ENCODE measurements at places on chromosomes 2 and 18.

DNA sequence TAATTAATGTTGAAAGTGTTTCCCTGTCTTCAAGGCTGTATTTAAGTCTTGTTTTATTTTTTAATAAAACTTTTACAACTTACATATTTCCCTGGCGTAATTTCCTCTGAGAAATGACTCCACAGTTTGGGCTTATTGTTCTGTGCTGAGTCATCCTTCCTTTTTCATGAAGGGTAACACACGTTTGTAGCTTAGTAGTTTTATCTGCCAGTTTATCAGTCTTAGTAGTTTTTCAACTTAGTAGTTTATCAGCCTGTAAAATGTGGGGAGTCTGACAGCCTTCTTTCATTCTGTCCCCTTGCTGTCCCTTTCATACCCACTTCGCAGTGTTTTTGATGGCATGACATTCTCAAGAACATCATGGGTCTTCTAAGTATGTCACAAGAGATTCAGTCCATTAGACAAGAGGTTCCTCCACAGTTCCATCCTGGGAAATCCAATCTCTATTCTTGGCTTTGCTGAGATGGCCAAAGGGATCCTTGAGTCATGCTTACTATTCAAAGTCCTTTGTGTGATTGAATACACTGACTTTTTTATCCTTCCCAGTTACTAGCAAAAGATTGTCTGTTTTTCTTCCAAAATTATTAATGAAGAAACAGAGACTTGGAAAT, 60.0 kb upstream of the SGPP2 start:
- DNase-seq, result no peak

DNA sequence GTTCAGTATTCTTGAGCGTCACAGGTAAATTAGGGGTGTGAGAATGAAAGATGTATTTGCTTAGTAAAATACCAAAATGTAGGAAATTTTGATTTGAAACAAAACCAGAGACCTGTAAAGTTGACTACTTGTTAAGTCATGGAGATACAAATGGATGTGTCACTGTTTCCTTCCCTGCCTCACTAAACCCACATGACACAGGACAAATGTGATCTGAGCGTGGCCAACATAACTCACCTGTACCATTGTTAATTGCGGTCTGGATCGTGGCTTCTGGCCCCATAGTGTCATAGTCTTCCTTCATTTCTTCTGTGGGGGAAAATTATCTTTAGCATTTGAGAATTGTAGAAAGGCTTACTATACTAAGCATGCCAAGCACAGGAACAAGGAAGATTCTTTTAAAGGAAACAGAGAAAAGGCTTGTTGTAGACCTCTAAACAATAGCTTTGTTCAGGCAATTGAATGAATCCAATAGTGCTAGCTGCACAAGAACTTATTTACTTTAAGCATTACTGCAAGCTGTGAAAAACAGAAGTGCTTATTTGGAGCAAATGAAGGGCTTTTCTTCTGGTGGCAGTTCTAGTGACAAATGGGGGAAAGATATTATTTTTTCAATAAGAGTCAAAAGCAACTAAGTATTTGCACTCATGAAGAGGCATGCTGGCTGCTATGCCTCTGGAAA, 95.2 kb downstream of the ZEB2 start:
- DNase-seq, result no peak

DNA sequence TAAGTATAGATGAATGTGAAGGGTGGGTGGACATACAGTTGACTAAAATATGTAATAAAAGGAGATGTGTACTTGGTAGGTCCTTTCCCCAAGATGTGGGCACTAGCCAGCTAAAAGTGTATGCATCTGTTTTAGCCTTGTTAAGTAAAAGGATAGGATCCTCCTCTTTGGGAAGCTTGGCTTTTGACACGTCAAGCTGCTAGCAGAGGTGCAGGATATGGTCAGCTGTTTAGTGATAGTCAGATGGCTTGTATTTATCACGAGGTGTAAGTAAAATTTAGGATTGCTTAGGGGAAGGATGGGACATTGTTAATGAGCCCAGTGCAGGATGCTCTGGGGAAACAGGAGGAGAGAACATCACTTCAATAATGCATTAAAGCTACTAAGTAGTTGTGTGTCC, 1.5 kb downstream of the MFSD6 start:
- no peak for DNase-seq

GRCh38 chr2:232376260-232376659, 2.3 kb upstream of the ALPP start:
- no peak for DNase-seq

DNA sequence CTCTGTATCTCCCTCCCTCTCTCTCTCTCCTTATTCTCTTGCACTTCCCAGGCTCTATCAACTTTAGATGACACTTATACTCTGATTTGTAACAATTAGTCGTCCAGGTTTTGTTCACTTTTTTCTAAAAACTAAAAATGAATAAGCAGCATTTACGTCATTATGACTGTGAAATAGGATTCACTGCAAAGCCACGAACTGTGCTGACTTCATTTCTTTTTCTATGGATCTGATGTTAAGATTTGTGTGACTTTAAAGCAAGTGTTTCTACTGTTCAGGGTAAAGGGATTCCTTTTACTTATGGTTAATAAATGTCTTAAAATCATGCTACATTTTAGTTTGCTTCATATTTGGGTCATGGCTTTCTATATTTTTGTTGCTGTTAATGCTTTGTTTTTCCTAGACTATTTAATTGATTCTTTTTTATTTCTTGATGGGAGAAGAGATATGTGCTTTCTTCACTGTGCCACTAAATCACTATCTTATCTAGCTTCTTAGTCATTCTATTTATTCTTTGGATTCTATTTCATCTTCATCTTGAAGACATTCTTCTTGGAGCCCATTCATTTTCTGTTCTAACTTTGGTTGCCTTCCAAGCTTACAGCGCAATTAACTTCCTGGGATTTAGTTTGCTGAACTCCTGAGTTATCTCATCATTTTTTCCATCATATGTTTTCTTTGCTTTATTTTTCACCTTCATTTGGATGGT, 480.4 kb upstream of the TRIB2 start:
- no peak for DNase-seq

DNA sequence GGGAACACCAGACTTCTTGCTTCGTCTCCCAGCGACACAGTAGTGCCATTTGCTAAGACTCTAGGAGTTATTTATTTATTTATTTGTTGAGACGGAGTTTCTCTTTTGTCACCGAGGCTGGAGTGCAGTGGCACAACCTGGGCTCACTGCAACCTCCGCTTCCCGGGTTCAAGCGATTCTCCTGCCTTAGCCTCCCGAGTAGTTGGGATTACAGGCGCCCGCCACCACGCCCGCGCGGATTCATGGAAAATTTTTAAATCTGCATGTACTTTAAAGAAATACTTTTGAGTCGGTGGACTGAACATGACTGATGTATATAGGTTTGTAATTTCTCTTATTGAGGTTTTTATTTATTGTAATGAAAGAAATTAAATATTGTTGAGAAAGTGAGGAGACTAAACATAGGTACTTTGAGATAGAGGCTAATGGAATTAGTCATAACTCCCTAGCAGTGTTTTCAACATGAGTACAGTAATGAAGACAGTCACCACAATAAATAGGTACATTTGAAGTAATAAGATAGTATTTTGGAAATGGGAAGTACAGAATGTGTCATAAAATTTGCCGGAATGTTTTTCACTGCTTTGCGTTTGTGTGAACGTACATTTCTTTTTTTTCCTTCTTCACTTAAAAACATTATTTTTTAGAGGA, 983 bp downstream of the MTX2 start:
- DNase-seq, result no peak

DNA sequence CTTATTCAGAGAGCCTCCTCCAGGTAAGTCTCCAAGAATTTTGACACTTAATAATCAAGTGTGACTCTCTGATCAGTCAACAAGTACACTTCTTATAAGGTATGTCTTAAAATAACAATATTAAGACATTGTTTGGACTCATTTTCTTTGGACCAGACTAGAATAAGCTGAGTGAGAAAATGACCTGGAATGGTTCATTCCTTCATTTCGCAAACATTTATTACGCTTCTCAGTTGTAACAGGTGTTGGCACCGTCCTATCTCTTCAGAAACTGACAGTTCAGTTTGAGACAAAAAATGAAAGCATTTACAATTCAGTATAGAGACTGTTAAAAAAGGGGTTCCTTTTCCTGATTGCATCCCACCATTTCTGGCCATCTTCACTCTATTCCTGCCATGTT, 46.6 kb downstream of the TSPYL6 start:
- DNase-seq, result no peak

- no peak for DNase-seq
Measured at GRCh38 chr2:30608643-30609042, 161.6 kb downstream of the LCLAT1 start.

DNA sequence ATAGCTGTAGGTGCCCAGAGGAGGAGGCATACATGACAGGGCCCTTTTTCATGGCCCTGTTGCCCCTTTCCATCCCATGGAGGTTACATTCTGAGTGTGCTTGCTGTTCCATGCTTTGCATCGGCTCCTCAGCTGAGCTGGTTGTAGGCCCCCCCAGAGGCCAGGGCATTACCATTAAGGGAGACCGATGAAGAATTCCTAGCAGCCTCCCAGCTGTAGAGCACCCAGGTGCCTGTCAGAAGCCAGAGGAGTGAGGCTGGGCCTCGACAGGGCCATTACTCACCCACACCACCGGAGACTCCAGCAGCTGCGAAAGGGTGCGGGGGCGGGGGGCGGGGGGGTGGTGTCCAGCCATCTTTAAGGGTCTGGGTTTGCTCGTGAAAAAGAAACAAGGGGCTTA, 72.2 kb downstream of the GALNT14 start:
- DNase-seq, result no peak

DNA sequence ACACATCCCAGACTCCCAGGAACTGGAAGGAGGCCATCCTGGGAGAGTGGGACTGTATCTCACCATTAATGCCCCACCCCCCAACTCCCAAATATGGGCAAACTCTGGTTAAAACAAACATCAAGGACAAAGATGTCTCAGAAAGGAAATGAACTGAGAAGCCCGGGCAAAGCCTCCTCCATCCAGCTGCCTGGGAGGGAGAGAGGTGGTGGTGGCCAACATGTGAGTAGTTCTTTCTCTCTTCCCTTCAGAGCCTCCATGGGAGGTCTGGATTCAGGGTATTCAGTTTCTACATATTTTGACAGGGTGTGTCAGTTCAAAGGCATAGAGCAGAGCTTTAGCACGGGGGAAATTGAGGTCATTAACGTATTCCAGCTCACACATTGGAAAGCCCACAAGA, 57.5 kb downstream of the CXCR4 start:
- no peak for DNase-seq

GRCh38 chr18:49072940-49073339, 122.2 kb upstream of the SMAD7 start:
- no peak for DNase-seq

DNA sequence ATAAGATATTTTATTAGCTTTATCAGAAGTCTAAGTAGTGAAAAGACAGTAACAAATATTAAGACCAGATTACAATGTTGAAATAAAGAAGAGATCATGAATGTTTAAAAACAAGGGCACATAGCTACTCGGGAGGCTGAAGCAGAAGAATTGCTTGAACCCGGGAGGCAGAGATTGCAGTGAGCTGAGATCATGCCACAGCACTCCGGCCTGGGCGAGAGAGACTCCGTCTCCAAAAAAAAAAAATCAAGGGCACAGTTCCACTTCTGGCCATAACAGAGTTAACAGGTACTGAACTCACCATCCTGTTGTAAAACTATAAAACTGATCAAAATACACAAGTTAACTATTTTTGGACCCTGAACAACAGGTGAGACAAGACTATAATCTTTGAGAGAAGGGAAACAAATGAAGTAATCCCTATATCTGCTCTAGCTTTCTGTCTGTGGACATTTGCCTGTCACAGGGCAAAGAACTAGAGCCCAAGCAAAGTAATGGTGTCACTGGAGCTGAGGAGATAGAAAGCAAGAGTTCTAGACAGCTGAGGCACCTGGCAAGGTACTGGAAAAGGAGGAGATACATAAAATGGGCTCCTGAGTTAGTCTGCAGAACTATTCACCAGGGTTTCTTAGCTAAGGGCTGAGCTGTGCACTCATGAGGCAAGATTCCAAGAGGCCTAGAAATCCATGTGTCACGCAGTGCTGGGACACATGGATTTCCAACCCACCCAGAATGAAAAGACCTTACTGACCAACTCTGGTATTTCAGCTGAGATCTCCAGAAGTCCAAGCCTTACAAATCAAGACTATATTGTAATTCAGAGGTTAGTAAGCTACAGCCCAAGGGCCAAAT, 15.2 kb downstream of the MMADHC start:
- DNase-seq, result no peak

GRCh38 chr2:40004336-40004735, 225.3 kb upstream of the THUMPD2 start:
- DNase-seq, result no peak

DNA sequence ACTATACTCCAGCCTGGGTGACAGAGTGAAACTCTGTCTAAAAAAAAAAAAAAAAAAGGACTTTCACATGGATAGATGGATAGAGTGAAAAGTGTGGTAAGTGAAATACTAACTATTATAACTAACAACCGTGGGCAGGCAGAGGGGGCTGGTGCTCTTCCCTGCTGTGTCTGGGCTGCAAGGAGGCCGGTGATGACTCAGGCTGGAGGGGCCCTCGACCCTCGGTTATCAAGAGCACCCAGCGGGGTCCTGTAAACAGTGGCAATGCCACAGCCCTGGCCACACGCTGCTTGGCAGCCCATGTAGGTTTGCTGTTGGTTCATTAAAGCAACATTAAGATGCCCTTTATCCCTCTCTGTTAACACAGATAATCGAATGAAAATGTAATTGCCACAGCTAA, 184.8 kb upstream of the RAB12 start:
- DNase-seq, result no peak

- no peak for DNase-seq
Measured at GRCh38 chr2:60936757-60937156, 55.4 kb downstream of the REL start.

DNA sequence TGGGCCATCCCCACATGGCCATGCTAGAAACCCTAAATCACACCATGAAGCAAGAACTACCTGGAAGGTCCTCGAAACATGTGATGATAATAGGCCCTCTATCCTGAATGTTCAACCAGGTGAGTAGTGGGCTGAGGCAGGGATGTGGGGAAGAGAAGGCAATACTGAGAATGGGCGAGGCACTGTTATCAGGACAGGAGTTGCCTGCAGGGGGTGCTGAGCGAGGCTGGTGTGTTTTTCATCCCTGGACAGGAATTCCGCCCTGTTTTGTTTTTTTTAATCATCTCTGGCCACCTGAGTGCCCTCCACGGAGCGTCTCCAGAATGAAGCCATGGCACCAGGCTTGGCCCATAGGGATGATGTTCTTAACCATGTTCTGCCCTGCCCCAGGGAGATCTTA, 103.0 kb upstream of the SOX11 start:
- no peak for DNase-seq

DNA sequence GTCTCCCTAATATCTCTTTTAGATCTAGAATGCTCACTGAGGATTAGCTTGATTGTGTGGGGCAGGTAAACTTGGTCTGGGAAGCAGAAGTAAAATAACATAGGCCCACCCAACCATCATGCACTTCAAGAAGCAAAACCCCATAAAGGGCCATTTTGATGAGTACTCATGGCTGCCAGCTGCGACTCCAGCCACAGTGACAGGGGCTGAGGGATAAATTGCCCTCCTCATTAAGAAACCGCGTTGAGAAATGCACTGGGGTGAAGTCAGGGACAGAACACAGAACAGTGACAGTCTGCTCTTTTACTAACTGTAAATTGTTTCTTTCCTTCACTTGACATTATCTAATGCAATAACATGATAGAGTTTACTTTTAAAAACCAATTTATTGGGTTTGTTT, 60.2 kb downstream of the RND3 start:
- no peak for DNase-seq

GRCh38 chr2:237509151-237509550, 22.1 kb downstream of the MLPH start:
- no peak for DNase-seq
